Activated CD4-positive, alpha-beta T cell treated with anti-CD3 and anti-CD28 coated beads, Interleukin-2, Interleukin-4, amounts not matched to agents 100 ng/mL and 50 ng/mL, durations not matched to agents 16 hours and 8 hours (primary cell): ENCODE measurements at places on chromosomes 13 and 19.

GRCh38 chr13:110109910-110110309 is 197.0 kb downstream of the COL4A1 start:
- no peak for DNase-seq

- no peak for DNase-seq
Measured at GRCh38 chr13:112056284-112056727, 10.6 kb upstream of the SOX1 start.

DNA sequence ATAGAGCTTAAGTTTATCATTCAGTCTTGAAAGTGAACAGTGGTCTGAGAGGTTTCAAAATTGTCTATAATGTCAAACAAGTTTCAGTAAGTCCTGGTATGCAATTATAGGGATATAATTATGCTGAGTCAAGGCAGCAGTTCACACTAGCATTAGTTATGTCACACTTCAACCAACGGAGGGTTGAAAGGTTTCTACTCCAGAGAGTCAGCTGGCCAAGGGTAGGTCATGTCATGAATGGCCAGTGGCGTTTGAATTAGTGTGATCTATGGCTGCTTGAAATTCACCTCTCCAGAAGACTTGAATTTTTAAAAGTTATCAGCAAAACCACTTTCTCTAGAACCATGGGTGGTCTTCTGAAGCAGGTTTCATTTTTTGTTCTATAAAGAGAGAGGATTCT is 108.6 kb downstream of the TNFRSF19 start:
- peak; percentile 22 for DNase-seq

DNA sequence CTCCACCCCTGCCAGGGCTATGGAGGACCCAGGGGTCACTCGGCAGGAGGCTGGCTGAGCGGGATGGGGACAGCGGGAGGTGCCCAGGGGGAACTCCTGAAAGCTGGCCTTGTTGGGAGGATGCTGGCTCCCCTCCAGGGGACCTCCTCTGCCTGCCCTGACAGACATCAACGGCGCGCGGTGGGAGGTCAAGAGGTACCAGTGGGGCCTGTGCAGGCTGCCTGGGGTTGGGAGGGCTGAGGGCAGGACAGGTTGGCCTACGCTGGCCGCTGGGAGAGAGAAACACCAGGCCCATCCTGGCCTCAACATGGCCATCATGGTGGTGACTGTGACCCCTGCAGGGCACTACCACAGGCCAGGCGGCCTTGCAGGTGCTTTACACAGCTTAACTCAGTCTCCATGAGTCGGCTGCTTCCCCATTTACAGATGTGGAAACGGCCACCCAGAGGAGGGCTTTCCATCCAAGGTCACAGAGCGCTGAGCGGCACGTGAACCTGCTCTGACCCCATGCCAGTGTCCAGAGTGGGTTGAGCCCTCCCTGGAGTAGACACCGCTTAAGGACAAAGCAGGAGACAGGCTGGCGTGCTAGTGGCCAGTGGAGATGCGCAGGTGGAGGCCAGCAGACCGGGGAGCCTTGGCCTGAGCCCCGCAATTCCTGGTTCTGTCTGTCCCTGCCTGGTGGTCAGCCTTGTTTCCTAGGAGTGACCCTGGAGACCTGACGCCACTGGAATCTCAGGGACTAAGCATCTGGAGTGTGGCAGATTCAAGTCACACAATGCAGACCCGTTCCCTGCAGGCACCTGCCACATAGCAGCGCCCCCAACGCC is 27.6 kb downstream of the CEBPG start:
- DNase-seq: no peak

- DNase-seq: no peak
Measured at GRCh38 chr13:85650613-85651012, 148.6 kb downstream of the SLITRK6 start.

DNA sequence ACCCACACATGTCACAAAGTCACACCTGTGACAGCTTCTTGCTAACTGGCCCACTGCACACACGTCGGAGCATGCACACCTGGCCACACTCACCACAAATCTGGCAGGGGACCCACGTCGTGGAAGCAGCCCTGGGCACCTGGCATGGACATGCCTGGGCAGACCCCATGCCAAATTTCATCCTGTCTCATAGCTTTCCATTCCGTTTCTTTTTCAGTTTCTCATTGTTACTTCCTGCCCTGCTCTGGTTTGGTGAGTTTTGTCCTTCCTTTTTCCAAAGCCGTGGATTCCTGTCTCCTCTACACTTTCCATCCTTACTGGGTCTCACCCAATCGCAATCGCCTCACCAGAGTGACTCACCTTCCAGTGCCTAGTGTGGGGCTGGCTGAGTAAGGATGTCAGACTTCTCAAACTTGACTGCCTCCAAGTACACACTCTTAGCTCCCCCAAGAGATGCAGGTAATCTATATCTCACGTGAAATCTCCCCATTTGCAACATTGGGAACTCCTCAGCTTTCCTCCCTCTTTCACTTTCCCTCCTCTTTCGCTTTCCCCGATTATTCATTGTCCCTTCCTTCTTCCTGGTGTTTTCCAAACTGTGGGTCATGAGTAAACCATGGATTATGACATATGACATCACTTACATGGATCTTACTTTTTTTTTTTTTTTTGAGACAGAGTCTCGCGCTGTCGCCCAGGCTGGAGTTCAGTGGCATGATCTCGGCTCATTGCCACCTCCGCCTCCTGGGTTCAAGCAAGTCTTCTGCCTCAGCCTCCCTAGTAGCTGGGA is 1.6 kb upstream of the BBC3 start:
- no peak for DNase-seq

- no peak for DNase-seq
Measured at GRCh38 chr19:48718711-48719231, 754 bp downstream of the MAMSTR start.

GRCh38 chr13:77335543-77335942 is 8.6 kb upstream of the MYCBP2 start:
- no peak for DNase-seq

DNA sequence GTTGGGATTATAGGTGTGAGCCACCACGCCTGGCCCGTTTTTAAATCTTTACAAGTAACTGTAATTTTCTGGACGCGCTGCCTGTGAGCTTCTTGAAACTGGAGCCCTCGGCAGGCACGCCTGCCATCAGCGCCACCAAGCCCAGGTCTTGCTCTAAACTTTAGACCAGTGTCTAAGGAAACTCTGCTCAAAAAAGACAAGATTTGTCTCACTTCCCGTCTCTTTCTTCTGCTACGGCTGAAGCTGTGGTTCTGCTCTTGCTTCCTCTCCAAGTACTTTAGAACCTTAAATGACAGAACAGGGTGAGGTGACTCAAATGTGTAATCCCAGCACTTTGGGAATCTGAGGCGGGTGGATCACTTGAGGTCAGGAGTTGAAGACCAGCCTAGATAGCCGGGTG is 24.9 kb downstream of the RCN3 start:
- peak; percentile 64 for DNase-seq

DNA sequence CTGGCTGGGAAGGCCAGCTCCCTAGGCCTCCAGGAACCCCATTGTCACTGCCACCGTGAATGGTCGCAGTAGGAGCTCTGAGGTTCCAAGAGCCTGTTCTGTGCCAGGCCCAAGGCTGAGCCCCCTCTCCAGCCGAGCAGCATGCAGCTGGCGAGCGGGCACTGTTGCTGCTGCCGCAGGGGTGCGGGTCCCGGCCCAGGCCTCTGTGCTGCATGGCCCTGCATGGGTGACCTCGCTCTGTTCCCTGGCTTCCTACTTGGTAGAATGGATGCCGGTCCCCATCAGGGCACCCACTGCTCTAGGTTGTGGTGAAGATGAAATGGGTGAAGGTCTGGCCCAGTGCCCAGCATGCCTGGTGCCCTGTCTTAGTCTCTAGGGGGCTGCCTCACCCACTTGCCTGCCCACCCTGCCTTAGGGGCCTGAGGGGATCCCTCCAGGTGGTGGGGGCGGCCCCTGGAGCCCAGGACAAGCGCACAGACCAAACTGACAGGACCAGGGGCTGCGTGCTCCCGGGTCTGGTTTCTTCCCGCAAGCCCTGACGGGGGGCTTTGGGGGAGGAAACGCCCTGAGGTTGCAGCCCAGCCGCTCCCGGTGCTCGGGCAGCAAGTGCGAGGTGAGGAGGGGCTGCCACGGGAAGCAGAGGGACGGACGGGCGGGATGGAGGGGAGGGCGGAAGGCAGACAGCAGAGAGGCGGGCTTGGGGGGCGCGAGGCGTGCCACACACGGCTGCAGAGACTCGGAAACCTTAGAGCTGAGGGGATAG is 8.7 kb upstream of the UQCR11 start:
- DNase-seq: no peak

- DNase-seq: no peak
Measured at GRCh38 chr13:96539791-96540190, 449.9 kb downstream of the HS6ST3 start.

- no peak for DNase-seq
Measured at GRCh38 chr13:36207672-36208071, 6.7 kb downstream of the SOHLH2 start.

DNA sequence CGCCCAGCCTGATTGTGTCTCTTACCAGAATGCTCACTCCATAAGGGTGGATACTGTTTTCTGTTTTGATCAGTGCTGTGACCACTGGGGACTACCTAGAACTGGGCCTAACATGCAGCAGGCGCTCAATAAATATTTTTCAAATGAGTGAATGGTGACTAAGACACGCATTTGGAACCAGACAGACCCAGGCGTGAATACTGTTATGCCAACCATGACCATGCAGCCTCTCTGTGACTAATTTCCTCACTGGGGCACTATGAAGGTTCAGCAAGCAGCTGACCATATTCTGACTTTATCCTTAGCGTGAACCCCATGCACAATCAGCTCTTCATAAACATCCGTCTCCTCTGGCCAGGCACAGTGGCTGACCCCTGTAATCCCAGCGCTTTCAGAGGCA is 13.0 kb upstream of the SPC24 start:
- no peak for DNase-seq

- no peak for DNase-seq
Measured at GRCh38 chr13:25032160-25032559, 63.8 kb upstream of the PABPC3 start.

GRCh38 chr13:98450539-98451111 is 126.3 kb downstream of the STK24 start:
- DNase-seq: peak; percentile 31

GRCh38 chr13:109821103-109821502 is 34.7 kb upstream of the IRS2 start:
- DNase-seq: no peak

GRCh38 chr19:15178629-15179308 is 22.0 kb downstream of the NOTCH3 start:
- DNase-seq: no peak

- DNase-seq: no peak
Measured at GRCh38 chr13:90787007-90787406, 560.5 kb upstream of the MIR17HG start.

DNA sequence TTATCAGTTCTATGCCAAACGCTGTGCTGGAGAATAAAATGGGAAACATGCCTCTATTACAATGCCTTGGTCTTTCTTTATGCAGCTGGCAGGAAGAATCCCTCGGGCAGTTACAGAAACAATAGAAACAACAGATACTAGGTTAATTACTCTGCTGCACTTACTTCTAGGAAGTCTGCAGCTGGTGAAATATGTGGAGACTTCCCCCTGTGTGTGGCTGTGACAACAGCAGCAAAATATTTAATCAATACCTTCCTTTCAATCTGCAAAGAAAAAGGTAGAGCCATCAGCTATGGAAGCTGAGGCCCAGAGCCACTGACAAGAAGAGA is 9.9 kb downstream of the STOML3 start:
- DNase-seq: no peak

DNA sequence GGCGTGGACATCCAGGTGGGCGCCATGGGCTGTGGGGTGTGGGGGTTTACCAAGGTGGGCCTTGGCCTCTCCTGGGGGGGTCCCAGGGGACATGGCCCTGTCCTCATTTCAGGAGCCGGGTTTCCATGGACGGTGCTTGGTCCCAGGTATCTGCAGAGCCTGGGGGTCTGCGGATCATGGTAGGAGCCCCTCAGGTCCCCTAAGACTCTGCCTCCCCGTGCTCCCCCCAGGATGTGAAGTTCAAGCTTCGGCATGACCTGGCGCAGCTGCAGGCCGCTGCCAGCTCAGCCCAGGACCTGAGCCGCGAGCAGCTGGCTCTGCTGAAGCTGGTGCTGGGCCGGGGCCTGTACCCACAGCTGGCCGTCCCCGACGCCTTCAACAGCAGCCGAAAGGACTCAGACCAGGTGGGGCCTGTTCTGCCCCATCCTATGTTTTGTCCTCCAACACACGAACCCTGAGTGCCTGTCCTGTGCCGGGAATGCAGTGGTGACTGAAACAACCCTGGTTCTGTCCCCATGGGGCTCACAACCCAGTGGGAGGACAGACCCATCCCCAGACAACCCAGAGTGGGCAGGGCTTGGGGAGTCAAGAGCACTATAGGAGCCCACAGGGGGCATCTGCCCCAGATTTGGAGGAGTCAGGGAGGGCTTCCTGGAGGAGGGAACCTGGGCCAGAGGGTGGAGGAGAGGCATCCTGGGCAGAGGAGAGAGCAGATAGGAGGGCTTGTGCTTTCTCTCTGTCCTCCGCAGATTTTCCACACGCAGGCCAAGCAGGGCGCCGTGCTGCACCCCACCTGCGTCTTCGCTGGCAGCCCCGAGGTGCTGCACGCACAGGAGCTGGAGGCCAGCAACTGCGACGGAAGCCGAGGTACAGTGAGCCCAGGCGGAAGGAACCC is 26.8 kb downstream of the DHX34 start:
- DNase-seq: no peak

DNA sequence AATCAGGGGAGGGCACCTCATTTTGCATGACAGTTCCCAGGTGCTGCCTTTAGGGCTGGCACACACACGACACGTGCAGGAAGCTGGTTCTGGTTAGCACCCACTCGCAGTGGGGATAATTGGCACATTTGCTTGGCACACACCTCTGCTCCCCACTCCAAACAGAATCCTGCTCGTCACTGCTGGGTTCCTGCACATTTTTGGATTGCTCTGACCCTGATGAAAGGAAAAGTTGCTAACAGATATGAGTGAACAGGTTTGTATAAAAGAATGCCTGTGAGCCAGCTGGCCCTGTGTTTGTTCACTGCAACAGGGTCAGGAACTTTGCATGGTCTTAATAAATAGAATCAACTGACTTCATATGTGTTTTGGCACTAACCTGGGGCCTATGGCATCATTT is 1500.4 kb downstream of the EFNB2 start:
- no peak for DNase-seq

GRCh38 chr13:41668130-41668757 is 210.9 kb downstream of the RGCC start:
- peak; percentile 56 for DNase-seq

DNA sequence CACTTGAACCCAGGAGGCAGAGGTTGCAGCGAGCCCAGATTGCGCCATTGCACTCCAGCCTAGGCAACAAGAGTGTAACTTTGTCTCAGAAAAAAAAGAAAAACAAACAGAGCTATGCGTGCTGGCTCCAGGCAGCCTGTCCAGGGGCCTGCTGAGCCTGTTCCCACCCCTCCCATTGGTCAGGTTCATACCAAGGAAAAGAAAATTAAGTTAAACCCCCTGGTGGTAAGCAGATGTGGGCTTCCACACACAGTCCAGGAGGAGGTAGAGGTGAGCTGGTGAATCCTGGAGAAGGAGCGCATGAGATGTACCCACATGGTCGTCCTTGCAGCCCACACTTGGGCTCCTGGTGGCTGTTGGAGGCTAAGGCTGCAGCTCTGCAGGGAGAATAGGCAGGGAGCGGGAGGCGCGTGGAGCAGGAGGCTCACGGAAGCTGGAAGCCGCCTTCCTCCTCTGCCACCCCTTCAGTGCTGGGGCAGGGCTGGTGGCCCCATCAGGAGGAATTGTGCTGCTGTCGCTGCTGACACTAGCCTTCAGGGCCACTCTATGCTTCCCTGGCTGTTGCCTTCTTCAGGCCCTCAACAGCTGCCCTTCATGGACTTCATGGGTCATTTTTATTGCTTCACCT is 10.5 kb upstream of the CHAMP1 start:
- DNase-seq: no peak

- no peak for DNase-seq
Measured at GRCh38 chr13:30051531-30052060, 201.2 kb upstream of the UBL3 start.
